Activated naive CD4-positive, alpha-beta T cell treated with anti-CD3 and anti-CD28 coated beads, Interleukin-2, amount 10 ng/mL, durations not matched to agents 7 days and 5 days (primary cell): ENCODE measurements at places on chromosomes 6 and 20.

DNA sequence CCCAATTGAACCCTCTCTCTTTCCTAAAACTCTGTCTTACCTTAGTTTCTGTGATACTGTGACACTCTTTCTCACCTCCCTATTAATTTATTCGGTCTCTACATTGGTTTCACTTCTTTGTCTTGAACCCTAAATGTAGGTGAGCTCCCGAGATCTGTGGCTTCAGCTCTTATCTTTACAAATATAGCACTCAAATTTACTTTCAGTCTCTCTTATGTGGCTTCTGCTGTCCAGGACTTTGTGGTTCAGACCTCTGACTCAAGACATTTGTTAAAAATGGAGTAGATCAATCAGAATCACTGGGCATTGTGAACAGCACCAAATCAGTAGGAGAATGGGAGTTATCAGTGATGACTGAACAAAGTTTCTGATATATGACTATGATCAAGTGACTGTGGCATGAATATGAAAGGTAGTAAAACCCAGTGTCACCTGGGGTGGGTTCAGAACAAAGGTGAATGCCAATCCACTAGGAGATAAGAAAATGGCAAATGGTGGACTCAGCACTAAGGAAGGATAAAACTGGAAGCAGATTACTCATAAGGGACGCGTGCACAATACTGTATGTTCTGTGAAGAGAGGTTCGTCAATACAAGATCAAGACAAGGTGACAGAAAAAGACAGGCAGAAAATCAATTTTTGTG lies 27.2 kb downstream of the IL17F start:
- DNase-seq: no peak

- no peak for DNase-seq
Measured at GRCh38 chr6:144730088-144730645, 445.0 kb downstream of the UTRN start.

GRCh38 chr6:54846857-54847674 lies 495 bp downstream of the FAM83B start:
- DNase-seq: no peak

- no peak for DNase-seq
Measured at GRCh38 chr20:38867062-38867359, 59.2 kb upstream of the FAM83D start.

DNA sequence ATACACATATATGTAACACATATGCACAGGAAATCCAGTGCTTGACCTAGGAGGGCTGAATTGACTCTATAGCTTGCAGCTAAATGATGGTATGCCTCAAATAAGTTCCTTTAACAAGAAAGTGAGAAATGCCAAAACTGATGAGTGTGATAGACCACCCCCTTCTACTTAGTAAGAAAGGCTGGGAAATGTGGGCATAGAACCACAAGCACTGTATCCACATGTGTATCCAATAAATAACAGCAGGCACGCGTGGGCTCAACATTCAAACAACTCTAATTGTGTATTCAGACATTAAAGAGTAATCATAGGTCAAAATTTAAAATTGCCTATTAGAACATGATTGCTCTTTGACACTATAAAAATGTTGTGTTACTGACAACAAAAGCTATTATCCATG lies 54.1 kb downstream of the FAM83B start:
- DNase-seq: no peak

- peak; percentile 46 for DNase-seq
Measured at GRCh38 chr6:56851541-56852259, 103.2 kb upstream of the BEND6 start.

DNA sequence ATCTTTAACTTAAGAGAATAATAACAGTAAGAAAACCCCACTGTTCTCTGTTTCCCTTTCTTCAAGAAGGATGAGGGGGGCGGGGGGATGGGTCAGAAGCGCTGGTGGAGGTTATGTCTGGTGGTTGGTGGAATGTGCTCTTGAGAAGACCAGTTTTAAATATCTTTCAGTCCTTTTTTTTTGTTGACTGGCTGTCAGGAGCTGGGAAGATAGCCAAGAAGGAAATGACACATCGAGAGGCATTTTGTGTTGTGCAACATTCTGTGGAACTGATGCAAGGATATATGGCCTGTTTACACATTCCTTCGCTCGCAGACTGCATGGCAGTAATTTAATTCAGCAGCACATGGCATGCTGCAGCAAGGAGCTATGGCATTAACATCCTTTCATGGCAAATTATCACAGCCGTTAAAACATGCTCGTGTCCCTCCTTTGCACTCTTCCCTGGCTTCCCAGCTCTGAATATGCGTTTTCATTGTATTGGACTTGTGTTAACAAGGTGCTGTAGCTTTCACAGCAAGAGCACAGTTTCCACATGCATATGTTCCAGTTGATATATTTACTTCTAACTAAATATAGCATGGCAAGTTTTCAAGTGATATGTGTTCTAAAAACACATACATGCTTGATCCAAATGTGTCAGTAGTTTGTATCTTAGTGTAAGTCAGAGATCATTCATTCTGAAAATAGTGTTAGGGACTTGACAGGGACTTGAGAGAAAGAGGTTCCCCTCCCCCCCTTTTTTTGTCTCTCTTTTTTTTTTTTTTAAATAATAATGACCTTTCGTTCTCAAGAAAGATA lies 68.2 kb upstream of the SUPT3H start:
- no peak for DNase-seq

DNA sequence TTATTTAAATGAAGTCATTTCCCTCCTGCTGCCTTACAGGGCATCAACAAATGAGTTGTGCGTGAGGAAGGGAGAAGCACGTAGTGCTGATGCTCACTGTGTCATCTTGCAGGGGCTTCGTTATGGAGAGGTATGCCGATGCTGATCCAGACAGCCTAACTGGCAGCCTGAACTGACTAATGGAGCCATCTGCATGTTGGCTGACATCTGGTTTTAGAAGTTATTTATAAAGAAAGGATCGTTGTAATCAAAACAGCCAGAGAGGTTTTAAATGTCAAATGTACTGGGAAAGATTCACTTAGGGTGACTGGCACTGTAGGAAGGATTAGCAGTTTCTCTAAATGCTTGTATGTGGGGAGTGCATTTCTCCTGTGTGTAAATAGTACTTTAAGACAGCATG lies 54.6 kb downstream of the FARS2 start:
- no peak for DNase-seq

DNA sequence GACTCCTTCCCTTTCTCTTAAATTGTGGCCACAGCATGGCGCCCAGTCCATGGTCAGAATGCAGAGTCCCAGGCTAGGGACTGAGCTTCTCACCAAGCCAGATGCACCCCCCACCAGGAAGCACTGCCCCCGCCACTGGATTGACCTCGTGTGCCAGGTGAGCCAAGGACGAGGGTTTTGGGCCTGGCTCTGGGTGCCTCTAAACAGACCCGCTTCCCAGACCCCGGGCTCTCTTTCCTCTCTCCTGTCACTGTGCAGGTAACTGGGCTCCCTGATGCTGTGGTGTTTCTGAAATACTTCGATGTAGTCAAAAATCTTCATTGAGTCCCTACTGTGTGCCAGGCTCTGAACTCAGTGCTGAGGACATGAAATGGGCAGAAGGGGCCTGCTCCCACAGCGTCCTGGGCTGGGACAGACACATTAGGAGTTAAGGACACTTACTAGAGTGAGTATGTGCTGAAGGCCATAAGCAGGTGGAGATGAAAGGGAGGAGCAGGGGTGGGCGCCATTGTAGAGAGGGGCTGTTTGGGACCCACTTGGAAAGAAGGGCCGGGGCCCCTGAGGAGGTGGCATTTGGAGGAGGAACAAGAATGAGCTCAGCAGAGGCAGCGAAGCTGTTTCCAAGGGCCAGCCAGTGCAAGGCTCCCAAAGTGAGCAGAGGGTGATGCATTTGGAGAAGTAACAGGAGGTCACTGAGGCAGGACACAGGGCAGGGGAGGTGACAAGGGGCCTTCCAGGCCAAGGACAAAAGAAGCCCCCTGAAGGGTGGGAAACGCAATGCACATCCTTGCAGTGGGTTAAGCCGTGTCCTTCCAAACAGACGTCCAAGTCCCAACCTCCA lies 217.1 kb downstream of the ANKRD60 start:
- DNase-seq: no peak

DNA sequence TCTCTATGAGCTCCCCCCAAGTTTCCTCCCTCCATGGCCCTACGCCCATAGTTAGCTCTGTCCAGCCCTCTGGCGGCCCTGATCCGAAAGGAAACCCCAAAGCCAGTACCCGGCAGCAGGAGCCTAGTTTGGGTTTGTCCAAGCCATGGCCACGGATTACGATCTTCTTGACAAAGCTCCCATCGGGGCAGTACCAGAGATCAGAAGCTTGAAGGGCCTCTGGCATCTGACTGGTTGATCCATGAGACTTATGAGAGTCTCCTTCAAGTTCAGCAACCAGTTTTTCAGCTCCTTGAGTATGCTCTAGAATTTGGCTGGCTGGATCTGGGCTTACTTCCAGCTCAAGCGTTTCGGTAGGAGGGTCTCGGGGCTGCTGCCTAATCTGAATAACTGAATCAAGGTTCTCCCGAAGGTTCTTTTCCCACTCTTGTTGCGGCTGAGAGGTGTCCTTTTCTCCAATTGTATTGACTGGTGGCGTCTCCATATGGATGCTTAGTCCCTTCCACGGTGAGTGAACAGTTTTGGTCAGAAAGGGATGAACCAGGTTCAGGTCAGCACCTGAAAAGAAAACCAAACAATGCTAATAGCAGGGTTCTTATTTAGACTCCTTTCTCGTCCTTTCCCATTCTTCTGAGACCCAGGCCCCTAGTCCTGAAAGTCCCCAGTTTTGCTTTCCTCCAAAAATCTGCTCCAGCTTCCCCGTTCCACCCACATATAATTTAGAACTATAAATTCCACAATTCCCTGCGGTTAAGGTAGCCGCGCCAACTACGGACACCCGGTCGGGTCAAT lies 595 bp downstream of the FKBPL start:
- no peak for DNase-seq

DNA sequence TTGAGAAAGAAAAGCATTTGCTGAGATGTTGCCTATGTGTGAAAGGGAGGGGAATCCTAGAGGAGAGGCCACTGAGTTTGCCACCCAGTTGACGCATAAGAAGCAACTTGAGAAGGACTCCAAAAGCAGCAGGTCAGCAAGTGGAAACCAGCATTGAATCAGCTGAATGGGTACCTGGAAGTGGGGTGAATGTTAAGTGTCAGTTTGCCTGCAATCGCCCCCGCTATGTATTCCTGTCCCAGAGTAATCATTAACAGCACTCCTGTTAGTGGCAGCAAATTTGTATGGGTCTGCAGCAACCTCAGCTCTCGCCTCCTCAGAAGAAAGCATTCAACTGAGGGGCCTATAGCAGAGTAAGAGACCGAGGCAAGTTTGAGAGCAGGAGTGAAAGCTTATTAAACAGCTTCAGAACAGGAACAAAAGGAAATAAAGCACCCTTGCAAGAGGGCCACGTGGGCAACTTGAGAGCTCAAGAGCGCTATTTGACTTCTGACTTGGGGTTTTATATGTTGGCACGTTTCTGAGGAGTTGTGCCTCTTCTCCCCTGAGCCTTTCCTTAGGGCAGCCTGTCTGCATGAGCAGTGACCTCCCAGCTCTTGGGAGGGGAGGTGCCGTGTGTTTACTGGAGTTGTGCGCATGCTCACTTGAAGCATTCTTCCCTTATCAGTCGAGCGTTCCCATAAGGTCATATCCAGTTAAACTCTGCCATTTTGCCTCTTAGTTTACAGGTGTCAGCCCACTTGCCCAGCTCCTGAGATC lies 122.6 kb upstream of the PHACTR1 start:
- no peak for DNase-seq

GRCh38 chr20:58893355-58894120 lies 41.0 kb downstream of the GNAS start:
- DNase-seq: peak; percentile 37

DNA sequence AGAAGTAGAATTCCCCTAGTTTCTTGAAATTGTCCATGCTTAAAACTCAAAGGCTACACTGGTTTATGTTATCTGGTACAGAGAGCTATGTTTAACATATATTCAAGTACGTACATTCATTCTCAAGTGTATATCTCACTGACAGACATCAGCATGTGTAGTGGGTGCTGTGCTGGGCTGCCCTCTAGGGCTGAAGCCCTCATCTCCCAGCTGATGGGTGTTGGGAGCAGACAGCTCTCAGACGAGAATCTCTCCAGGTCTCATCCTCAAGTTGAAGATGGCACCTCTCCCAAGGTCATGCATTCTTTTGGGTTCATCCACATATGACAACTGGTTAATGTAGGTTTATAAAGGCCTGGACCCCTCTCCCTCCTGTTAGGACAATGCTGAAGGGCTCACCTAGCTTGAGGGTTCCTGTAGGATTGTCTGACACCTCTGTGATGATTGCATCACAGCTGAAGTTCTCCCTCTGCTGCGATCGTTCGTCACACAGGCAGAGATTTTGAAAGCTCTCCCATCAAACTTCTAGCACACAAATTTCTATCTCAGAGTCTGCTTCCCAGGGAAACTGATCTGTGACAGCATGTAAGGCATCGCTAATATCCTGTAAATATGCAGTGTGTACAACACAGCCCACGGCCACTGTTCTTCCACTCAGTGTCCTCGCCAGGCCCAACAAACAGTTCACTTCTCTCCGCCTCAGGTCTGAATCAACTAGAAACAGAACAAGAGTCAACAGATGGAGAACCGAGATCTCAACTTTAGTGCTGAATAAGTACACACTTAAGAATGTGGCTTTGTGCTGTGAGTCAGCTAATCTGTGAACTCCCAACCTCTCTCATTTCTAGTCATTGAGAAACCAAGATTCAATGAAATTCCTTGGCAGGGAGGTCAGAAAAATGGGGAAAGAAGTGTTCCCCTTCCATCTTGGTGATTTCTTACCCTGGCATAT lies 43.2 kb downstream of the PREP start:
- no peak for DNase-seq

GRCh38 chr6:8084586-8084985 lies 17.8 kb downstream of the EEF1E1 start:
- no peak for DNase-seq

- no peak for DNase-seq
Measured at GRCh38 chr20:38473367-38473795, 738 bp downstream of the RALGAPB start.

DNA sequence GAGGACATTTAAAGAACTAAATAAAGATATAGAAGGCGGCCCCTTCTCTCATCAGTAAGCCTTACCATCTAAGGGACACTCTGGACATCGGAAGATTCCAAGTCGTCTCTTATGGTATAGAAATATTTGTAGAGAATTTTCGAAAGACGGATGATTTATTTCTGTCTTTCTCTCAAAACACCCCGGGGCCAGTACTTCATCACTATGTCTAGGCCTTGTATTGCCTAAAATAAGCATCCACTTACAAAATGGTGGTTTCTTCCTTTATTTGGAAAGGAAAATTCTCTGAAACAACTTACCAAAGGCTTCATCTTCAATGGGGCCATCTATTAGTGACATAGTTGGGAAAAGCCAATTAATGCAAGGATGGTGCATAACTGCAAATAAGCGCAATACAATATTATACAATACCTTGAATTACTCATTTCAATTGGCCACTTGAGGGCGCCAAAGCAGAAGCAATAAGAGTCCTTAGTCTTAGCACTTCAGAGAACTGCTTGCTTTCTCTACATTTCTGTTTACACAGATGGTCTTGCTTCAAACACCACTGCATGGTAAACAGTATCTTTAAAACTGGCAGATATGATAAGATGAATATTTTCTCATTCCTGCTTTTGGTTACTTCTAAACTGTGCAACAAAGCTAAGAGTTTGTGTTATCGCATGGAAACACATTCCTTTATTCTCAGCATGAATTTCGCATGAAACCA lies 113.2 kb downstream of the VIP start:
- DNase-seq: peak; percentile 72
